ENCODE measurements at places on chromosomes 5 and 9. TPM values are rescaled to one million over a fixed set of nuclear protein-coding genes. Genes with fewer than 3 reads are reported as not detected.

Gene PLPPR1
- total RNA-seq: 0.95 TPM

Gene SLC6A7
- not detected for total RNA-seq

Gene ACO1
- total RNA-seq: 29.6 TPM

Gene BARHL1
- total RNA-seq: not detected

Gene GFI1B
- 0.26 TPM for total RNA-seq

Gene HSPB3
- total RNA-seq: 12.4 TPM

Gene PGM5
- total RNA-seq: 206 TPM

Gene JAKMIP2
- total RNA-seq: 4.5 TPM

Gene CATSPER3
- not detected for total RNA-seq

Gene SPATA31D4
- not detected for total RNA-seq
